Astrocyte of the spinal cord (primary cell): ENCODE measurements at places on chromosomes 6 and 20.

DNA sequence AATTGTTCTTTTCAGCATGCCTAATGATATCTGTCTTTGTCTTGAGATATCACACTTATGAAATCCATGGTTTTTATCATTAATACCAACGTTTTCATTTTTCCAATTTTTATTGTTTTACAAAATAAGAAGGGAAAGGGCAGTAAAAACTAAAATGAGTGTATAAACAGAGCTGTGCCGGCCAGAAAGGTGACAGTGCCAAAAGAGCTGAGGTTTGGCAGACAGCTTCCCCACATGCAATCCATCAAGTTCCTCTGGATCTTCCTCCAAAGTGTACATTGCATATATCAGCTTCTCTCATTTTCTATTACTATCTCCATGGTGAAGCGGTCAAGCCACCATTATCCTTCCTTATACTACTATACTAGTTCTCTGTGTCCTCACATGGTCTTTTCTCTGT lies 10.1 kb upstream of the TMEM244 start:
- DNase-seq = no peak

DNA sequence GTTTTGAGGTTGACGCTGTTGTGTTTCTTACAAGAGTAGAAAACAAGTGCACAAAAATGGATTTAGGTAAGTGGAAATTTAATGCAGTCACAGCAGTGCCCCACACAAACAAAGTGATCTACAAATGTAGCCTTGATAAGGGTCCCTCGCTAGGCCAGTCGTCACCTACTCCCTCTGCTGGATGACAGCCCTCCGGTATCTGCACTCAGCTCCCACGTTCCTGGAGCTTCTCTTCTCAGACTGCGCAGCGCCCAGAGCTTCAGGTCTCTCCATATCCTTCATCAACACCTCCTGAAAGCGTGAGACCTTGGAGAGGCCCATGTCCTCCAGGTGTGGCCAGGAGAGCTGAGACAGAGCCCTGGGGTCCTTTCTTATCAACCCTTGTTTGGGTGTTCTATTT lies 58.3 kb upstream of the MAP3K4 start:
- no peak for DNase-seq

DNA sequence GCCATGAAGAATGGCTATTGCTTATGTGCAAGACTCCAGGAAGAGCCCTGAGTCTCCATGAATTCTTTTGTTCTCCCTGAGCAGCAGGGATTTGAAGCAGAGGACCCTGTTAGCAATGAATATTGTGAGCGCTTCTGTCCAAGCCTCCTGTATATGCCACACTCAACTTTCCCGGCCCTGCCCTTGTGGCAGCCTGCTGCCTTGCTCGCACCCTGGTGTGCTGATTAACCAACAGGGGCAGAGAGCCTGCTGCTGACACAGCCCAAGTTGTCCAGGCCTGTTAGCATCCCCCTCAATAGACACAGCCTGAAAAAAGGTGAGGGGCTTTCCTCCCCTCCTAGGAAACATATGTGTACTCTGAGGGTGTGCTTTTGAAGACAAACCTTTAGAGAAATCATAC lies 131.4 kb downstream of the BMP2 start:
- DNase-seq = no peak

DNA sequence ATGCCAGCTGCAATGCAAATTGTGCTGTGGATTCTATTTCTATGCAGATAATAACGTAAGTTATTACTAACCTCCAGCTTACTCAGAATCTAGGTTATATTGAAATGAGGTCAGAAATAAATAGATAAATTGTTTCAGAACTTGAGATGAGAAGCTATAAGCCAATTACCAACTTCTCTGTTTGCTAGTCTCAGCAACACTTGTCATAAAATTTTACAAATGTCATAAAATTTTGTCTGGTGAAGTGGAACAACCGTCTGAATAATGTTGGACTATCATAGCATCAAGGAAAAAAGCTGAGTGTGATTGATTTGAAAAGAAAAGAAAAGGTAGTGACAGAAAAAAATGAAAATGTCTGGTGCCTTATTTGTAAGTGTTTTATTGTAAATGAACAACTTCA lies 36.7 kb downstream of the COL9A1 start:
- no peak for DNase-seq

DNA sequence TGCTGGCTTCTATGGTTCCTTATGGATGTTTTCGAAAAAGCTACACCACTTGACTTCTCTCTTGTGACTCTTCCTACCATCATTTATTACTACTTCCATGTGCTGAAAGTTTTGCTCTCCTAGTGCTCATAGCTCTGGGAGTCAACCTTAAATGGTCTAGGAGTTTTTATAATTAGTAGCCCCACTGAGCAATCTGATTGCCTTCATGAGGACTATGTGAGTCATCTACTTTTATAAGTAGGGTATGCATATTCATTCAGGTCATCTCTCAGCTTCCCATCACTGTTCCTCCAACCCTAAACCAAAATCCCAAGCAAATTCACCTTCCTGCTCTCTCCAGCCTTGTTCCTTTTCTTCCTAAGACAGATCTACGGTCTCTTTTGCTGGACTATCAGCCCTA lies 17.4 kb upstream of the FAXC start:
- no peak for DNase-seq

GRCh38 chr6:151627689-151628444 lies 134.1 kb downstream of the CCDC170 start:
- peak; percentile 13 for DNase-seq

DNA sequence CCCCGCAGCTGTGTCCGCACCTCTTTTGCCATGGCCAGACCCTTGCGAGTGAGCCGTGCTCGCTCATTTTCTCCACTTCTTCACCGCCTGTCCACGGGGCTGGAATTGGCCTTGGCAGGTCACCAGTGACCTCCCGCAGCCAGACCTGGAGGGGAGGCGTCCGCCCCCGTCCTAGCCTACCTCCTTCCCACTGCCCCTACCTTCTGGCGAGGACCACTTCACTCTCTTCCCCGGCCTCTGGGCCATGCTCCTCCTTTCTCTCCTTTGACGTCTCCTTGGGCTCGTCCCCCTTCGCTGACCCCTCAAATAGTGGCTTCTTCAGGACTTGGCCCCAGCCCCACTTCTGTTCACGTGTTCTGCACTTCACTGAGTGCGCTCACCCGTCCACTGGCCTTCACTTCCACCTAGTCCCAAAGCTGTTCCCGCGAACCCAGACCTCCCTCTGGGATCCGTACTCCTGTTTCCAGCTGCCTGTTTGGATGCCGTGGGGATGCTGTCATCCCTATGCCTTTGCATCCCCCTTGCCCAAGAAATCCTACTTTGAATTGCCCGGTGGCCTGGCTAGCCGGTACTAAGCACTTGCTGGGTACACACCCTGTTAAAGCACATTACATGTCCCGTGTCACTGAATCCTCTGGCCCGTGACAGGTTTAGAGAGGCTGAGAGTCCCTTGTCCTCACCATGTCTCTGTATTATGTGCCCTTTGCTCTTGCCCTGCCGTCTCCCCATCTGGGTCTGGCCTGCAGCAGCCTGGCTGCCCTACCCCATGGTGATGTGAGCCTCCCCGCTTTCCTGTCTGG lies 33.0 kb downstream of the SPATA2 start:
- no peak for DNase-seq

GRCh38 chr6:42530751-42531150 lies 33.1 kb upstream of the UBR2 start:
- DNase-seq = no peak

GRCh38 chr6:77778527-77778926 lies 125.7 kb downstream of the MEI4 start:
- no peak for DNase-seq
